ENCODE measurements at places on chromosomes 16 and 17.

- H3K36me3 ChIP-seq, result no peaks in the 10 kb centered on the region
- no peak overlapping the region for H3K4me3 ChIP-seq
- H3K27ac ChIP-seq, result no peak overlapping the region
- H3K27me3 ChIP-seq, result no peaks in the 10 kb centered on the region
- H3K4me1 ChIP-seq, result peaks cover 25% of the 10 kb centered on the region
- no peak for DNase-seq
Observed at GRCh38 chr16:50248845-50249244, 17.5 kb upstream of the ADCY7 start.

- no peak overlapping the region for H3K27ac ChIP-seq
- DNase-seq, result no peak
- H3K4me1 ChIP-seq, result peaks cover 34% of the 10 kb centered on the region
- no peaks in the 10 kb centered on the region for H3K27me3 ChIP-seq
- H3K36me3 ChIP-seq, result no peaks in the 10 kb centered on the region
Observed at GRCh38 chr17:78884148-78884825, 18.7 kb downstream of the CEP295NL start.

- no peaks in the 10 kb centered on the region for H3K27me3 ChIP-seq
- H3K27ac ChIP-seq, result no peak overlapping the region
- H3K36me3 ChIP-seq, result peaks cover 12% of the 10 kb centered on the region
- H3K4me3 ChIP-seq, result no peak overlapping the region
- no peak for DNase-seq
- H3K4me1 ChIP-seq, result no peaks in the 10 kb centered on the region
Observed at GRCh38 chr16:14151256-14152030, 80.3 kb downstream of the MRTFB start.

DNA sequence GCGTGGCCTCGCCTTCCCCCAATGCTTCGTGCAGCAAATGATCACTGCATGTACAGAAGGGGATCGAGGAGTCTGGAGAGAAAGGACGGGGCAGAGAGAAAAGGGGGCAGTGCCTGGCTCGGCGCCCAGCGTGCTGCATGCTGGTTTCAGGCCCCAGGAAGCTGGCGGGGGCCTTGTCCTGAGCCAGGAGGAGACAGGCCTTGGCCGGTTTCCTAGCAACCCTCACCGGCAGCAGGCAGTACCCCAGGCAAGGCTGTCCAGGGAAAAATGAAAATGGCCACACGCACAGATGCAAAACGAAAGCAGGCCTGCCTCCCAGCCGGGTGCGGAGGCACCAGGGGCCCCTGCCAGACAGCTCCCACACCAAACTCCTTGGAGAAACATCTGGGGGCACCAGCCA is 126.3 kb downstream of the ZFHX3 start:
- peaks cover 8% of the 10 kb centered on the region for H3K4me1 ChIP-seq
- H3K36me3 ChIP-seq, result no peaks in the 10 kb centered on the region
- no peaks in the 10 kb centered on the region for H3K27me3 ChIP-seq
- H3K27ac ChIP-seq, result no peak overlapping the region

- H3K4me1 ChIP-seq, result peaks cover 13% of the 10 kb centered on the region
- H3K27ac ChIP-seq, result no peak overlapping the region
- H3K4me3 ChIP-seq, result no peak overlapping the region
- H3K27me3 ChIP-seq, result peaks cover 29% of the 10 kb centered on the region
Observed at GRCh38 chr17:48528936-48529682, 1.7 kb downstream of the HOXB1 start.

DNA sequence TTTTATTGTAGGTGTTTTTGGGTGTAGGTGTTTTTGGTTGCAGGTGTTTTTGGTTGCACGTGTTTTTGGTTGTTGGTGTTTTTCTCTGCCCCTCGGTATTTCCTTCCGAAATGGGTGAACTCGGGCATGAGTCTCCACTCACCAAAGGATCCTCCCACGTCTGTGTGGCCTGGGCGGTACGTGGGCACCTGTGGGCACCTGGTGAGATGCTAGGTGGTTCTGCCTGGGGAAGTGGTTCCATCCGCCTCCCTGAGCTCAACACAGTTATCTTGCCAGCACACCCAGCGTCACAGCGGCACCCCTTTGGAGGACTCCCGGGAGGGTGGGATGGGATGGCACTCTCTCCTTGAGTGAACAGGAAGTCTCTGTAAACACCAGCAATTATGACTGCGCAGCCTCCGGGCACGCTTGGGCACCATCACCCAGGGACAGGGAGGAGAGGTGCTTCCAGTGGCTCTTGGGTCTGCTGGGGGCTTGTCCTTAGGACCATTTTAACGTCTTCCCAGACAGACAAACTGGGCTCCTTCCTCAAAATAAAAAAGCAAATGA is 29.8 kb downstream of the COX4I1 start:
- peaks cover 14% of the 10 kb centered on the region for H3K27me3 ChIP-seq
- no peaks in the 10 kb centered on the region for H3K36me3 ChIP-seq
- H3K4me1 ChIP-seq, result peaks cover 34% of the 10 kb centered on the region
- H3K4me3 ChIP-seq, result peak overlapping the region; percentile 69
- DNase-seq, result no peak
- peak overlapping the region; percentile 35 for H3K27ac ChIP-seq

DNA sequence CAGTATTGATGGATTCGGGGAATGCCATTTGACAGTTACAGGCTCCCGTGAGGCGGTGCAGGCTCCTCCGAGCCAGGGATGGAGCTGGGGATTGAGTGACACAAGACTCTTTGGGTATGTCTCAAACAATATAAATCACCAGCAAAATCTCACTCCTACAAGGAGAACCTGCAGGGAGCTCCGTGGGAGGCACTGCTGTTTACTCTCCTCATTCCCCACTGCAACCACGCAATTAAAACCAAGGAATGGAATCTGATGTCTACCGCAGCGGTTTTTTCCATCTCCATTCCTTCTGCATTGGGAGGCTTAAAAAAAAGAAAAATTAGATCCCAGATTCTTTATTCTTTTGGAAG is 157.9 kb downstream of the WWOX start:
- H3K4me1 ChIP-seq, result no peaks in the 10 kb centered on the region
- H3K27me3 ChIP-seq, result no peaks in the 10 kb centered on the region
- no peak overlapping the region for H3K27ac ChIP-seq
- no peak overlapping the region for H3K4me3 ChIP-seq

DNA sequence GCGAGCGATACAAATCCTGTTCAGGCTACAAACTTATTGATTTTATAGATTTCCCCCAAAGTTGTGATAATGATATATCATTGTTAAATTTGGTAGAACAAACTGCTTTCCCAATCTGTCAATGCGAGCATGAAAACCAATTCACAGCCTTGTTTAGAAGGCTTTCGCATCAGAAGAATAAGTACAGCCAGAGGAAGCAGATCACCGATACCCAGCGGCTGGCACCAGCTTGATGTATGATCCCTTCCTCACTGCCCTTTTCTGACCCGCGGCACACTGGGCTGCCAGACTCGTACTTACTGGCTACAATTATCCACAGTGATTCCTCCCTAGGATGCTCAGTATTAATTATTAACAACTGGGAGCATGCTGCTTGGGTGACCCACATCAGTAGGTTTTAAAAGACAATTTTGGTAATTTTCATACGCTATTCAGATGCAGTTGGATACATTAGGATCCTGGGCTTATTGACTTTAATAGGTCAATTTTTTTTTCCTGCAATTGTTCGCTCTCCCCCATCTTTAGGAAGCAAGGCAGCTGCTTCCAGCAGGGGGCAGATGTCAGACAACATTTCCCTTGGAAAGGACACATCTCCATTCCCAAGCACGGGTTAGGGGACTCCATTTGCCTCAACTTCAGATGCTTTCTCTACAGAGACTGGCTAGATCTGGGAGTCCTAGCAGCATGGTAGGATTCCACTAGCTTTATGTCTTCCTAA is 582.7 kb upstream of the PSMD7 start:
- H3K36me3 ChIP-seq, result no peaks in the 10 kb centered on the region
- no peak for DNase-seq
- peaks cover 7% of the 10 kb centered on the region for H3K27me3 ChIP-seq
- H3K4me1 ChIP-seq, result no peaks in the 10 kb centered on the region
- no peak overlapping the region for H3K27ac ChIP-seq

DNA sequence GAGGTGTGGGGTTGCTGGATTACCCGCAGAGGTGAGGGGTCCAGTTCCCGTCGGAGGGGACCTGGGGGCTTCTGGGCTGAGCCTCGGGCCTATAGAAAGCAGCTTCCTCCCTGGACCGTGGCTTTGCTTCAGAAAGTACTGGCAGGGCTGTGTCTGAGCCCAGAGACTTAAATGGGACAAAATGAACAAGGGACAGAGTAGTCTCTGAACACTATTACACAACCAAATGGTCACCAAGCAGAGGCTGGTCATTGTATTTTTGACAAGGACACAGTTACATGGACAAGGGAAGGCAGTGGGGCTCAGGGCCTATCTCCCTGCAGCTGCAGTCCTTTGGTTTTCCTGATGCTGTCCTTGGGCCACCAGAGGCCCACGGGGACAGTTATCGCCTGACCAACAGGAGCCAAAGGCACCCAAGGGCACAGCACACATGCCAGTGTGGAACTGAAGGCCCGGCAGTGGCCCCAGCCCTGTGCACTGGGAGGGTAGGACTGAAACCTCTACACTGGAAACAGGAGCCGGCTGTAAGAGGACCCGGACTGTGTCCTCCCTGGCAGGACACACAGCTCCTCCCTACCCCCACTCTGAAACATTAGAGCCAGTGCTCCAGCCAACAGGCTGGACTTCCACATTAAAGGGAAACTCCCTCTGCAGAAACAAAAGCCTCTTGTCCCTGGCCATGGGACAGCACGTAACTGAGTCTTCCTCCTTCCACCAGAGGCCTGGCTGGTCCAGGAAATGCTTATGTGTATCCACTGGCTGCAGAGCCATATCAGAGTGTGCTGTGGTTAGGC is 26.0 kb upstream of the ERN1 start:
- no peak overlapping the region for H3K27ac ChIP-seq
- no peak overlapping the region for H3K4me3 ChIP-seq
- no peak for DNase-seq
- no peaks in the 10 kb centered on the region for H3K27me3 ChIP-seq

GRCh38 chr16:81526935-81527334 is 82.3 kb downstream of the CMIP start:
- H3K4me3 ChIP-seq, result peak overlapping the region; percentile 26
- no peaks in the 10 kb centered on the region for H3K36me3 ChIP-seq
- H3K27me3 ChIP-seq, result no peaks in the 10 kb centered on the region
- peaks cover 46% of the 10 kb centered on the region for H3K4me1 ChIP-seq
- H3K27ac ChIP-seq, result peak overlapping the region; percentile 87

DNA sequence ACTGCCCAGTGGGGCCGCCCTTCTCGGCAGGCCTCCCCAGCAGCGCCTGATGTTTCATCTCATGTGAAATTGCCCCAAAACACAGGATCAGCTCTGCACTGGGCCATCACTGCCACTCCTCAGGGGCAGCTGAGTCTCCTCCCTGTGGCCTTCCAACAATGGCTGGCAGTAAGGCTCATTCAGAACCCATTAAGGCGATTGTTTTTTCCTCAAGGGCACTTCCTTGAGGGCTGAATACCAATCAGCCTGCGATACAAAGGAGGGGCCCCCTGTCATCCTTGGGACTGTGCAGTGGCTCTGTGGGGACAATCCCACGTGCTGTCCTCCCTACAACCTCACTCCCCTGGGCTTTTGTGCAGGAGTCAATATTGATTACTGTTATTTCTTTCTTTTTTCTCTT is 47.5 kb downstream of the XYLT1 start:
- H3K36me3 ChIP-seq, result no peaks in the 10 kb centered on the region
- H3K4me1 ChIP-seq, result peaks cover 34% of the 10 kb centered on the region
- H3K27me3 ChIP-seq, result no peaks in the 10 kb centered on the region
- no peak overlapping the region for H3K27ac ChIP-seq

Measured in naive thymus-derived CD8-positive, alpha-beta T cell (primary cell).